GM23338 (cell line): ENCODE measurements at places on chromosomes 2 and 18. TPM values are rescaled to one million over a fixed set of nuclear protein-coding genes. Genes with fewer than 3 reads are reported as not detected.

DNA sequence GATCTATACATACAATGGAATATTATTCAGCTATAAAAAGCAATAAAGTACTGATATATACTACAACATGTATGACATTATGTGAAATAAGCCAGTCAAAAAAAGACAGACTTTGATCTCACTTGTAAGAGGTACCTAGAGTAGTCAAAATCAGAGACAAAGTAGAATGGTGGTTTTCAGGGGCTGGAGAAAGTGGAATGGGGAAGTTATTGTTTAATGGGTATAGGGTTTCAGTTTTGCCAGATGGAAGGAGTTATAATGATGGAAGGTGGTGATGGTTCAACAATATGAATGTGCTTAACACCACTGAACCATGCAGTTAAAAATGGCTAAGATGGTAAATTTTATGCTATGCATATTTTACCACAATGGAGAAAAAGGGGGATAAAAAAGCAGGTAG is 6.3 kb downstream of the COBLL1 start:
- H3K4me1 ChIP-seq = 0 out of 2 replicates have a peak, but pooled peaks cover 4% of the 10 kb centered on the region
- no peak overlapping the region for H3K4me3 ChIP-seq
- no peaks in the 10 kb centered on the region for H3K36me3 ChIP-seq
- H3K27me3 ChIP-seq = peaks cover 14% of the 10 kb centered on the region
- no peak for DNase-seq

SCN7A gene
- 0.23 and 0.42 TPM in 2 replicates for total RNA-seq

PDE11A gene
- total RNA-seq = 0.73 and 1.7 TPM in 2 replicates

DNA sequence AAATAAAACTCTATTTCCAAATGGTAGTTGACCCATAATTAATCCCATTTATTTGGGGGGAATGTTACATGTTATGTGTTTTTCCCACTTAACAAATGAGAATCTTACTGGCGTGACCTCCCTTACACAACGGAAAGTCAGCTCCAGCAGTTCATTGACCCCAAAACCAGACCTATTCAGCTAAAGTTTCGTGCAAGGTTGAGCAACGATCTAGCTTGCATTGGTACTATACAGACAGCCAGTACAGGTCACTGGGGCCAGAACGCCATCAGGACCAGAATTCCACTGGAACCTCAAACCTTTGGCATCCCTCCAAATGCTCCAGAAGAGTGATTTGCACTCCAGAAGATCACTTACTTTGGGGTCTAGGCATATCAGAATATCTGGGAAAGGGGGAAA is 6.8 kb upstream of the CTAGE1 start:
- H3K4me1 ChIP-seq = no peaks in the 10 kb centered on the region
- no peaks in the 10 kb centered on the region for H3K36me3 ChIP-seq
- DNase-seq = no peak
- H3K4me3 ChIP-seq = no peak overlapping the region

TWIST2 gene
- 12.5 and 13.6 TPM in 2 replicates for total RNA-seq

- peaks cover 33% of the 10 kb centered on the region for H3K4me1 ChIP-seq
- no peaks in the 10 kb centered on the region for H3K36me3 ChIP-seq
- peak; percentile 88 for DNase-seq
- H3K4me3 ChIP-seq = no peak overlapping the region
- no peaks in the 10 kb centered on the region for H3K27me3 ChIP-seq
These were observed 20.4 kb upstream of the FEZ2 start for GRCh38 chr2:36618381-36618780.

- no peak overlapping the region for H3K4me3 ChIP-seq
- H3K4me1 ChIP-seq = no peaks in the 10 kb centered on the region
- no peaks in the 10 kb centered on the region for H3K27me3 ChIP-seq
- H3K36me3 ChIP-seq = no peaks in the 10 kb centered on the region
- DNase-seq = no peak
These were observed 15.0 kb upstream of the FMNL2 start for GRCh38 chr2:152319822-152320570.

GRCh38 chr18:61544178-61544577 is 210.9 kb downstream of the CDH20 start:
- H3K4me1 ChIP-seq = no peaks in the 10 kb centered on the region
- no peaks in the 10 kb centered on the region for H3K27me3 ChIP-seq
- no peak overlapping the region for H3K4me3 ChIP-seq
- no peak for DNase-seq
- H3K36me3 ChIP-seq = no peaks in the 10 kb centered on the region; the same call in 1 of the 2 replicates

DNA sequence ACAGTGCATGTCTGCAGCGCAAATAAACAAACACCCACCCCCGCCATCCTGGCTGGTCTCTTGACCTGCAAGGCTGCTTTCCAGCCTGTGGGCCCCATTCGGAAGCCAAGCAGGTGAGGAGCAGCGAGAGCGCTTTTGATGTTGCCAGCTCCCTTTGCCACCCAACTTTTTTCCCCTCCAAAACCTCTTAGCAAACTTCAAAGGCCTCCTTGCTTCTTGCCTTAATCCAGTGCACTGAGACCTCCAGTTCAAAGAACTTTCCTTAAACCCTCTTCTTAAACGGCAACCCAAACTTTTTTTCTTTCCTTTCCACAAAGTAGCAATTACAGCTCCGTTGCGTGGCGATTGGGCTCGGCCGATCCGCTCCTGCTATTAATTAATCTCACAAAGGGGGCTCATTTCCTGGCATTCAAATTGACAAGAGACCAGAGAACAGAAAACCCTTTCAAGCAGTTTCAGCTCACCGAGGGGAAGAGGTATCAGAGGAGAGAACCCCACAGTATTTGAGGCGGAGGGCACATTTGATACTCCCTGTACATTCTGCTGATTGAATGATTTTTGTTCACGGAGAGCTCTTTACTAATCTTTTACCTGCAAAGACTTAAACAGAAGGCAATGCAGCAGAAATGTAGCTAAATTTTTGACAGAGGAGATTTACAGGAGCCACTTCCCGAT is 531.4 kb downstream of the TMEM182 start:
- H3K36me3 ChIP-seq = no peaks in the 10 kb centered on the region
- H3K27ac ChIP-seq = no peak overlapping the region
- peaks cover 36% of the 10 kb centered on the region for H3K4me1 ChIP-seq
- DNase-seq = peak; percentile 40

RFTN2 gene
- total RNA-seq = 0.42 and 1.0 TPM in 2 replicates

GRCh38 chr2:119751706-119752105 is 8.0 kb upstream of the PTPN4 start:
- H3K27ac ChIP-seq = no peak overlapping the region
- H3K36me3 ChIP-seq = no peaks in the 10 kb centered on the region
- peaks cover 11% of the 10 kb centered on the region for H3K4me1 ChIP-seq
- no peaks in the 10 kb centered on the region for H3K27me3 ChIP-seq

DNA sequence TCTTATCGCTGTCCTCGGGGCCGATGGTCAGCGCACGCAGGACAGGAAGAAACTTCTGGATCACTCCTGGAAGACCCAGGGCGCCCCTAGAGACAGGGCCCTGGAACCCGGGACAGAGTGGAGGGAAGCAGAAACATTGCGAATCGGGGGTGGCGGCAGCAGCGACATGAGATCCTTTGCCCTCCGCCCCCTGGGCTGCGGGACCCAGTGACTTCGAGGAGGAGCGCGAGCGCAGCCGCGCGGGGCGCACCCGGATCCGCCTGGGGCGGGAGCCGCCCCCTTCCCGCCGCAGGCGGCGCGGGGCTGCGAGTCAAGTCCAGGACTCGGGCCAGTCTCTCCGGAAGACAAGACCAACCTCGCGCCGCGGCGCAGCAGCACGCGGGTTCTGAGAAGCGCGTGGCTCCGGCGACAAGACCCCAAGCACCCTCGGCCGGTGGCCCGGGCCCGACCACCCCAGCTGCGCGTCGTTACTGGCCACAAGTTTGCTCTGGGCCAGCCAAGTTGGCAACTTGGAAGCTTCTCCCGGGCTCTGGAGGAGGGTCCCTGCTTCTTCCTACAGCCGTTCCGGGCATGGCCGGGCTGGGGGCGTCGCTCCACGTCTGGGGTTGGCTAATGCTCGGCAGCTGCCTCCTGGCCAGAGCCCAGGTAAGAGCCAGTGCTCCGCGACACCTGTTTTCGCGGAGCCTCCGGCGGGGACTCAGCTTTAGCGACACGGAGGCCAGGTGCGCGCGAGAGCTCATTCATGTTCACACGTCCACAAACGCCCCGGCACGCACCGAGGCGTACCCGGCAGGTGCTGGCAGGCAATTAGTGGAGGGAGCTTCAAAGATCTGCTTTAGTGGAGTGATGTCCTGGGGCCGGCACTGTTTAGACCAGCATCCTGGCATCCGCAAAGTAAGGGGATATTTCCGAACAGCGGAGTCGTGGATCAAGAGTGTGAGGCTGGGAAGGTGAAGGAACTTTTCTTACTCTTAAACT is at the start of gene PTH2R:
PTH2R (plus strand) TSS at position 319 of the 978 bp plus-strand sequence; CDS start at position 571, 252 bp downstream.
- H3K27me3 ChIP-seq = peaks cover 39% of the 10 kb centered on the region
- H3K36me3 ChIP-seq = no peaks in the 10 kb centered on the region
- H3K4me3 ChIP-seq = peak within 1 kb of the TSS; percentile 57
- DNase-seq = peak; percentile 71
- no peak within 1 kb of the TSS for H3K27ac ChIP-seq

PKDCC gene
- total RNA-seq = 32.8 and 44.8 TPM in 2 replicates

CCDC150 gene
- total RNA-seq = 30.2 and 56.3 TPM in 2 replicates

GRCh38 chr2:207473049-207473930 is 56.5 kb upstream of the CREB1 start:
- H3K27me3 ChIP-seq = no peaks in the 10 kb centered on the region
- no peak overlapping the region for H3K4me3 ChIP-seq
- peak; percentile 83 for DNase-seq
- peaks cover 23% of the 10 kb centered on the region for H3K4me1 ChIP-seq
- no peaks in the 10 kb centered on the region for H3K36me3 ChIP-seq

DNA sequence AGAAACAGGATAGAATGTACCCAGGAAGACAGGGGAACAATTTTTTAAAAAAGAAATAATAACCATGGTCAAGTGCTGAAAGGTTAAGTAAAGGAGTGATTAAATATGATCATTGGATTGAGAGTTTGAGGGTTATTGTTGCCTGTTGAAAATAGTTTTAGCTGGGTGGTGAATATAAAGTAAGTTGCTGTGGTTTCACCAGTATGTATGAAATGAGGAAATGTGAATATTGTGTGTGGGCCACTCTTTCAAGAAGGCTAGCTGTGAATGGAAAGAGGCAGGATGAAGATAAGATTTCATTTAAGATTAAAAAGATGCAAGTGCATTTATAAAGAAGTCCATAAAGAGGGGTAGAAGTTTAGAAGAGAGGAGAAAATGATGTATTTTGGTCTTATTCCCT is 53.8 kb downstream of the GULP1 start:
- H3K4me3 ChIP-seq = no peak overlapping the region
- DNase-seq = no peak
- H3K27ac ChIP-seq = peak overlapping the region; percentile 46
- peaks cover 58% of the 10 kb centered on the region for H3K4me1 ChIP-seq

GRCh38 chr2:237446338-237446665 is 32.3 kb upstream of the COL6A3 start:
- H3K27ac ChIP-seq = no peak overlapping the region
- DNase-seq = no peak
- H3K36me3 ChIP-seq = no peaks in the 10 kb centered on the region
- H3K27me3 ChIP-seq = no peaks in the 10 kb centered on the region
- H3K4me1 ChIP-seq = peaks cover 5% of the 10 kb centered on the region; the same call in 1 of the 2 replicates

GRCh38 chr2:133434959-133435668 is 133.1 kb downstream of the NCKAP5 start:
- DNase-seq = no peak
- no peaks in the 10 kb centered on the region for H3K27me3 ChIP-seq
- H3K4me3 ChIP-seq = no peak overlapping the region
- H3K27ac ChIP-seq = no peak overlapping the region

DNA sequence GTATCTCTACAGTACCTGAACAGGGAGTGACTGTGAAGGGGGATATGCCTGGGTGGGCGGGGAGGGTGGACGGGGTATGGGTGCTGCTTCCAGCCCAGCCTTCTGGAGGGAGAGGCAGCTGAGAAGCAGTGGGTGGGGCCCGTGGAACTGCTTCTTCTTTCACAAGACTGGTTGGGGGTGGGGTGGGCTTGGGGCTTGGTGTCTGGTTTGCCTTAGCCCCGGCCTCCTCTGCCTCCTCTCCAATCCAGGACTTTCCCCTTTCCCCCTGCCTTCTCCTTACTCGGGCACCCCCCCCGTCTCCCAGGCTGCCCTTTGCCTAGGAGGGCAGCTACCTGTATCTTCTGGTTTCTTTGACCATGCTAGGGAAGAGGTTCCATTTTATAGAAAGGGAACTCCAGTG is 233.4 kb downstream of the DYSF start:
- no peaks in the 10 kb centered on the region for H3K4me1 ChIP-seq
- no peaks in the 10 kb centered on the region for H3K36me3 ChIP-seq
- H3K27ac ChIP-seq = no peak overlapping the region

DNA sequence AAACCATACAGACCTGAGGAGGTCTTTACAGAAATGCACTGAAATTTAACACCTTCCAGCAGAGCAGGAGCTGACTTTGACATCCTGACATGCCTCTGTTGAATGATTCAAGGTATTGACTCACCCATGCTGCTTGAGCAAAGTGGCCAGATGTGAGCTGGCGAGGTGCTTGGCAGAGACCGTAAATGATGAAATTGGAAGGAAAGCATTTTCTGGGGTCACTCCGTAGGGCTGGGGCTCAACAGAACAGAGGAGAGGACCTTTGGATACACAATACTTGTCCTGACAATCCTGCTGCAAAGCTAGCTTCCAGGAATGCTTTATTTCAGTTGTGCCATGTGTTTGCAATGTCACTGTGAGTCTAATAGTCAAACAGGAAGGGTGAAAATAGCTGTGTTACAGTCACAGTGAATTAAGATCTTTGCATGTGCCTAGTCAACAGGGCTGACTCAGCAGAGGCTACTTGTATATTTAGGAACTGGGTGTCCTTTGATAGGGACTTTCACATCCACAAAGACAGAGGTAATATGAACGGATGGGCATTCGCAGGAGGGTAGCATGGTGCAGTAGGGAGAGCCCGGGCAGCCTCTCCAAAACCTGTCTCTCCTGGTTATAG is 31.6 kb upstream of the NCK2 start:
- H3K27me3 ChIP-seq = no peaks in the 10 kb centered on the region
- H3K36me3 ChIP-seq = no peaks in the 10 kb centered on the region
- H3K4me1 ChIP-seq = no peaks in the 10 kb centered on the region
- no peak overlapping the region for H3K27ac ChIP-seq

DNA sequence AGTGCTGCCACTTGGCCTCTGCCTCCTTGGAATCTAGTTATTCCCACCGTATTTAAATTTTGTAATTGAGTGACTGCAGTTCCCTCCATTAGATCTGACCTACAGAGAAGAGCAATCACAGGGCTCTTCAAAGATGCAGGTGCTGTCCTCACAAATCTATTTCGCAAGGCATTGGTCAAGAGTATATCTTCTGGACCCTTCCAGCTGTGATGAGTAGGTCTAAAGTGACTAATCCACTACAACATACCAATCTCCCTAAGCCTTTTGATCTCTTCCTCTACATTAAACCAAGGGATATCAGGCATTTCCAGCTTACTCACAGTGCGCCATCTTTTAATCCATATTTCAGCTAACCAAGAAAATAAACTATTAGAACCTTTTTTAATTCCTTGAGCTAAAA is 65.1 kb upstream of the COL3A1 start:
- H3K27ac ChIP-seq = no peak overlapping the region
- no peaks in the 10 kb centered on the region for H3K4me1 ChIP-seq
- H3K36me3 ChIP-seq = no peaks in the 10 kb centered on the region
- no peak overlapping the region for H3K4me3 ChIP-seq

- no peak overlapping the region for H3K27ac ChIP-seq
- H3K27me3 ChIP-seq = no peaks in the 10 kb centered on the region
- H3K4me3 ChIP-seq = no peak overlapping the region
- DNase-seq = no peak
- H3K4me1 ChIP-seq = no peaks in the 10 kb centered on the region
These were observed 12.6 kb upstream of the TMX3 start for GRCh38 chr18:68727506-68727905.
